ENCODE measurements at places on chromosomes 11 and 22.

GRCh38 chr22:19874307-19875060 lies 19.8 kb upstream of the GNB1L start:
- H3K4me3 ChIP-seq: no peak overlapping the region
- H3K4me1 ChIP-seq: peaks cover 23% of the 10 kb centered on the region
- peak overlapping the region; percentile 61 for H3K27ac ChIP-seq
- H3K36me3 ChIP-seq: no peaks in the 10 kb centered on the region
- DNase-seq: no peak
- H3K27me3 ChIP-seq: no peaks in the 10 kb centered on the region

GRCh38 chr22:46086577-46087335 lies 63.6 kb upstream of the PPARA start:
- DNase-seq: no peak
- peaks cover 99% of the 10 kb centered on the region for H3K4me1 ChIP-seq
- peak overlapping the region; percentile 99 for H3K27ac ChIP-seq
- H3K4me3 ChIP-seq: peak overlapping the region; percentile 58

DNA sequence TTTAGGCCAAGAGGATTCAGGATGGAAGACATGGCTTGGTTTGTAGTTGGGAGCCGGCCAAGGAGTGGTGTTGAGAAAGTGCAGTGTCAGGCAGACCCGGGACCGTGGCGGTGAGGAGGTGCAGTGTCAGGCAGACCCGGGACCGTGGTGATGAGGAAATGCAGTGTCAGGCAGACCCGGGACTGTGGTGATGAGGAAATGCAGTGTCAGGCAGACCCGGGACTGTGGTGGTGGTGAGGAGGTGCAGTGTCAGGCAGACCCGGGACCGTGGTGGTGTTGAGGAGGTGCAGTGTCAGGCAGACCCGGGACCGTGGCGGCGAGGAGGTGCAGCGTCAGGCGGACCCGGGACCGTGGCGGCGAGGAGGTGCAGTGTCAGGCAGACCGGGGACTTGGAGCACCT lies 59.7 kb downstream of the LRP5 start:
- peaks cover 38% of the 10 kb centered on the region for H3K4me1 ChIP-seq
- H3K4me3 ChIP-seq: no peak overlapping the region
- H3K27me3 ChIP-seq: no peaks in the 10 kb centered on the region
- no peaks in the 10 kb centered on the region for H3K36me3 ChIP-seq

- H3K4me3 ChIP-seq: no peak overlapping the region
- no peak for DNase-seq
- H3K36me3 ChIP-seq: peaks cover 31% of the 10 kb centered on the region
- H3K27ac ChIP-seq: no peak overlapping the region
- H3K4me1 ChIP-seq: peaks cover 23% of the 10 kb centered on the region
- no peaks in the 10 kb centered on the region for H3K27me3 ChIP-seq
These were observed 2.2 kb upstream of the TRIM3 start for GRCh38 chr11:6475936-6476335.

GRCh38 chr11:12961615-12962014 lies 47.5 kb upstream of the RASSF10 start:
- no peaks in the 10 kb centered on the region for H3K27me3 ChIP-seq
- no peak overlapping the region for H3K27ac ChIP-seq
- no peak overlapping the region for H3K4me3 ChIP-seq
- no peaks in the 10 kb centered on the region for H3K4me1 ChIP-seq
- H3K36me3 ChIP-seq: no peaks in the 10 kb centered on the region

- H3K36me3 ChIP-seq: no peaks in the 10 kb centered on the region
- no peak overlapping the region for H3K4me3 ChIP-seq
- H3K27ac ChIP-seq: no peak overlapping the region
These were observed 15.1 kb upstream of the MRGPRX2 start for GRCh38 chr11:19075636-19076035.

- no peak overlapping the region for H3K4me3 ChIP-seq
- no peaks in the 10 kb centered on the region for H3K36me3 ChIP-seq
- H3K4me1 ChIP-seq: peaks cover 34% of the 10 kb centered on the region
- H3K27me3 ChIP-seq: no peaks in the 10 kb centered on the region
- no peak for DNase-seq
These were observed 129.5 kb downstream of the MICAL2 start for GRCh38 chr11:12239804-12240371.

GRCh38 chr22:29115682-29116288 lies 43.0 kb downstream of the KREMEN1 start:
- no peaks in the 10 kb centered on the region for H3K36me3 ChIP-seq
- no peaks in the 10 kb centered on the region for H3K4me1 ChIP-seq
- no peak for DNase-seq

GRCh38 chr22:49417833-49418232 lies 409.8 kb downstream of the BRD1 start:
- H3K36me3 ChIP-seq: no peaks in the 10 kb centered on the region
- H3K4me3 ChIP-seq: no peak overlapping the region
- H3K4me1 ChIP-seq: no peaks in the 10 kb centered on the region
- no peak overlapping the region for H3K27ac ChIP-seq
- no peaks in the 10 kb centered on the region for H3K27me3 ChIP-seq

- no peak for DNase-seq
- H3K4me3 ChIP-seq: no peak overlapping the region
- peaks cover 45% of the 10 kb centered on the region for H3K36me3 ChIP-seq
- H3K4me1 ChIP-seq: no peaks in the 10 kb centered on the region
These were observed 54.7 kb downstream of the SGSM3 start for GRCh38 chr22:40425082-40425481.

GRCh38 chr22:25199731-25200520 lies at the start of gene CRYBB3:
Gene CRYBB3, plus strand, starts transcription at chr22:25199858. Its CDS starts 1,539 bp downstream, at chr22:25201397.
- no peaks in the 10 kb centered on the region for H3K36me3 ChIP-seq
- no peaks in the 10 kb centered on the region for H3K4me1 ChIP-seq
- H3K4me3 ChIP-seq: no peak within 1 kb of the TSS
- no peak for DNase-seq
- no peak within 1 kb of the TSS for H3K27ac ChIP-seq
- H3K27me3 ChIP-seq: no peaks in the 10 kb centered on the region

- no peak overlapping the region for H3K4me3 ChIP-seq
- DNase-seq: no peak
These were observed 53.3 kb downstream of the SCN3B start for GRCh38 chr11:123601136-123601535.

- peaks cover 51% of the 10 kb centered on the region for H3K36me3 ChIP-seq
- H3K27ac ChIP-seq: no peak overlapping the region
- no peak overlapping the region for H3K4me3 ChIP-seq
- H3K27me3 ChIP-seq: no peaks in the 10 kb centered on the region
- DNase-seq: no peak
These were observed 6.9 kb upstream of the RBM4B start for GRCh38 chr11:66684635-66685034.

- H3K27me3 ChIP-seq: no peaks in the 10 kb centered on the region
- DNase-seq: no peak
- H3K4me1 ChIP-seq: no peaks in the 10 kb centered on the region
- no peaks in the 10 kb centered on the region for H3K36me3 ChIP-seq
- no peak overlapping the region for H3K27ac ChIP-seq
These were observed 299.0 kb downstream of the ETS1 start for GRCh38 chr11:128288368-128288767.

DNA sequence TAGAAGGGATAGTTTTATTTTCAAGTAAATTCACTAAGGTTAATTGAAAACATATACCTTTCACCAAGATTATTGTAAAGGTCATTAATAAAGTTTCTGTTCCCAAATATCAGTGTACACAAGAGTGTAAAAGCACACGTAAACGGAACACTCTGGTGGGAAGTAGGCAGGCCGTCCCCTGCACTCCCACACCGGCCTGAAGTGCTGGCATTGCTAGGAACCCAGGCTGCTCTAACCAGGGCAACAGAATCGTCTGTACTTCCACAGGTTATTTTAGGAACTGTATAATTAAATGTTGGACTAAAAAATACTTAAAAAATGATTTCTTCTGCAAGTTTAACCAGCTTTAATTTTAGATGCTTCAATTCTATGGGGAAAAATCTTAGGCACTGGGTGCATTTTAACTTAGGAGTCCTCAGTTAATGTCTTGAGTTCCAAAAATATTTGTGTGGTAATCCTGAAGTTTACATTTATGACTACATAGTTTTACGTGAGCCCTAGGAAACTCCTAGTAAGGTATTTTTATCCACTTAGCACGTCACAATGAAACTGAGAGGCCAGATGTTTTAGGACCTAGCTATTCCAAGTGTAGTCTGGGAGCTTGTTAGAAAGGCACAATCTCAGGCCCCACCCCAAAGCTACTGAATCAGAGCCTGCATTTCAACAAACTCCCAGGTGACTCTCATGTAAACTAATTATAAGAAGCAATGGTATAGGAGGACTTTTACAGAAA lies 31.2 kb downstream of the KMT5B start:
- H3K36me3 ChIP-seq: peaks cover 100% of the 10 kb centered on the region
- no peak for DNase-seq
- H3K4me3 ChIP-seq: no peak overlapping the region

DNA sequence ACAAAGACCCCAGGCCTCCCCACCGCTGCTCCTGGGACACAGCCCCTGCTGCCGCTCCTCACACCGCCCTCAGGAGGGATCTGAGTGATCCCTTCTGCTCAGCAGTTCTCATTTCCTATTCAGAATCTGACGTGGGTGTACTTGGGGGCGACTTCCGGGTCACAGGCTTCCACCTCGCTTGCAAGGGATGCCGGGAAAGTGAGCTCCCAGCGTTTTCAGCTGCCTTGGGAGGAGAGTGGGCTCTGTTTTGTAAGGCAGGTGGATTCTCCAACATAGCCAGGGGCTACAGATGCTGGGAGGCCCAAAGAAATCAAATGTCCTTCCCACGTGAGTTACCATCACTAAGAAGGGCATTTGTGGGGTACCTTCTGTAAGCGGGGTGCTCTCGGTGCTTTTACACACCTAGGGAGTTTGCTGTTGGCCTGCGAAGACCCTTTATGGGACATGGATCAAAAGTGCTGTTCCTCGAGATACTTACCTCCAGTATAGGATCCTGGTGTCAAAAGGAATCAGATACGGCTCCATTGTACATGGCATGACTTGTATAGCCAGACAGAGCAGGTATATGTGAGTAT lies 9.7 kb upstream of the LRRC10B start:
- H3K4me1 ChIP-seq: peaks cover 4% of the 10 kb centered on the region
- no peaks in the 10 kb centered on the region for H3K36me3 ChIP-seq
- H3K27me3 ChIP-seq: no peaks in the 10 kb centered on the region
- no peak for DNase-seq
- no peak overlapping the region for H3K27ac ChIP-seq

DNA sequence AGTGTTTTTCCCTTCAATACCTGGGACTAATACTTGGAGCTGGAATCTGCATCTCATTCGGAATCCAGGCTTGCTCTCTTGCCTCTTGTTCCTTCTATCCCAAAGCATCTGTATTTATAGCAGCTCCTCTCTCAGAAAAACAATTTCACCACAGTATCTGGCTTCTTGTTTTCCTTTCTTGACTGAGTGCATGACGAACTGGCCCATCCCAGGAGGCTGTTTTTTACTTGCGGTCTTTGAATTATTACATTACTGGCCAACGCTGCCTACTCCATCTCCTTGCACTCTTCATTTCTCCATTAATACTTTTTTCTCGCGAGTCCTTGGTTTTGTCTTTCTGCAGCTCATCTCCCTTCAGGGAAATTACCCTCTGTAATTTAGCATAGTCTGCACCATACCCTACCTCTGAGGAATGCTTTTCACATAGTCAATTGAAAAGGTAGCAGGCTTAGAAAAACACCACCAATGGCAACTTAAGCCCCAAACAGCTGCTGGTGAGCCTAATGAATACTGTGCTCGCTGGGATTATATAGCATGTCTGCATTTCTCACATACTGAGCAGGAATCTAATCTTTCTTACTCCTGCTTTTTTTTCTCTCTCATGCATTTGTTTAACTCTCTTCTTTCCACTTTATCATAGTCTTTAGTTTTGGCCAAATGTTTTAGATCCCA lies 277.4 kb upstream of the SESN3 start:
- no peak for DNase-seq
- no peak overlapping the region for H3K27ac ChIP-seq
- no peaks in the 10 kb centered on the region for H3K36me3 ChIP-seq
- H3K4me1 ChIP-seq: peaks cover 25% of the 10 kb centered on the region
- no peak overlapping the region for H3K4me3 ChIP-seq
- peaks cover 6% of the 10 kb centered on the region for H3K27me3 ChIP-seq

DNA sequence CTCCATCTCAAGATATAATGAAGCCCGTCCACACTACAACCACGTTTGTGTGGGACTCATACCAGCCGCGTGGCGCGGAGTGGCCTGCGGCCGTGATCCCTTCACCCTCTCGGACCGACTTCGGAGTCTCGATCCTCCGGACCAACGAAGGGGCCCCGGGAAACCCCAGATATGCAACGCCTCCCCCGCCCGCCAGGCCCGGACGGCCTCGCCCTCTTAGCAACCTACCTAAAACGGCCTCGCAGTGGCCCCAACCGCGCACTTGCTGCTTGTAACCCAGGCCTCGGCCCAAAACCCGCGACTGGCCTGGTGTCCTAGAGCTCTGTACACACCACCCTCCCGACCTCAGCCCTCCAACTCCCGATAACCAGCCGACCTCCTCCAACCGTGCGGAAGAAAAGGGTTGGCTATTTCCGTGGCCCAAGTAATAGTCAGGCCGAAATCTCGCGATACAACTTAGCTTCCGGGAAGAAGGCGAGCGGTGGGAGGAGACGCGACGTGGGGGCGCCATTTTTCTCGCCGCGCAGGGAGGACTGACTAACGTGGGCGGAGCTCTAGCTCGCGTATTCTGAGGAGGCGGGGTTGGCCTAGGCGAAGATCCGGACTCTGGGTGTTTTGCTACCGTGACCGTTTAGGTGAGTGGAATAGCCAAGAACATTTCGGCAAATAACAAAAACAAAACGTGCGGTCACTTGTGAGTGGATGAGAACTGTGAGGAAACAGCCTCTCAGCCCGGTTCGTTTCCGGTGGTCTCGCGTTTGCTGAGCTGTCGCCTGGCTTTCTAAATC lies at the start of the genes C11orf54 and TAF1D:
Gene C11orf54, plus strand, starts transcription at position 579 of the 788 bp plus-strand sequence. CDS start 5,722 bp downstream, outside the sequence.
Gene TAF1D, minus strand, starts transcription at position 402 of the 788 bp plus-strand sequence. CDS start 2,191 bp downstream, outside the sequence.
- H3K27me3 ChIP-seq: no peaks in the 10 kb centered on the region
- peak; percentile 93 for DNase-seq
- H3K4me1 ChIP-seq: peaks cover 49% of the 10 kb centered on the region
- H3K36me3 ChIP-seq: peaks cover 7% of the 10 kb centered on the region
- H3K4me3 ChIP-seq: peak within 1 kb of the TSS; percentile 98

GRCh38 chr11:120057595-120058581 lies 80.0 kb downstream of the TRIM29 start:
- H3K4me1 ChIP-seq: peaks cover 10% of the 10 kb centered on the region
- DNase-seq: no peak
- no peak overlapping the region for H3K4me3 ChIP-seq

- H3K27me3 ChIP-seq: no peaks in the 10 kb centered on the region
- H3K4me3 ChIP-seq: no peak overlapping the region
- no peak for DNase-seq
- H3K4me1 ChIP-seq: peaks cover 30% of the 10 kb centered on the region
- no peaks in the 10 kb centered on the region for H3K36me3 ChIP-seq
- H3K27ac ChIP-seq: no peak overlapping the region
These were observed 22.4 kb upstream of the LRRC10B start for GRCh38 chr11:61486011-61486620.

- DNase-seq: no peak
- H3K27ac ChIP-seq: peak within 1 kb of the TSS; percentile 40
- peaks cover 5% of the 10 kb centered on the region for H3K4me1 ChIP-seq
- no peak within 1 kb of the TSS for H3K4me3 ChIP-seq
These were observed at the start of gene SPI1 for GRCh38 chr11:47378010-47378835. Gene SPI1, minus strand, starts transcription at chr11:47378547. Its CDS starts 194 bp downstream, at chr11:47378353.
